ENCODE measurements at places on chromosomes 7 and 10. TPM values are rescaled to one million over a fixed set of nuclear protein-coding genes. Genes with fewer than 3 reads are reported as not detected.

Gene LLCFC1
- not detected for total RNA-seq

Gene BHLHA15
- total RNA-seq, result not detected

Gene IL2RA
- total RNA-seq, result not detected

Gene DKK1
- total RNA-seq, result 71.0 TPM

Gene RBM20
- not detected for total RNA-seq

Gene ARHGEF35
- total RNA-seq, result 2.8 TPM

Gene FAM25A
- not detected for total RNA-seq

Data from smooth muscle cell of trachea (primary cell).